ENCODE measurements at places on chromosomes 16 and 17.

GRCh38 chr17:27360507-27360906 is 66.6 kb downstream of the WSB1 start:
- H3K36me3 ChIP-seq, result no peaks in the 10 kb centered on the region
- no peaks in the 10 kb centered on the region for H3K4me1 ChIP-seq
- DNase-seq, result no peak
- H3K27ac ChIP-seq, result no peak overlapping the region
- H3K4me3 ChIP-seq, result no peak overlapping the region
- H3K27me3 ChIP-seq, result no peaks in the 10 kb centered on the region

DNA sequence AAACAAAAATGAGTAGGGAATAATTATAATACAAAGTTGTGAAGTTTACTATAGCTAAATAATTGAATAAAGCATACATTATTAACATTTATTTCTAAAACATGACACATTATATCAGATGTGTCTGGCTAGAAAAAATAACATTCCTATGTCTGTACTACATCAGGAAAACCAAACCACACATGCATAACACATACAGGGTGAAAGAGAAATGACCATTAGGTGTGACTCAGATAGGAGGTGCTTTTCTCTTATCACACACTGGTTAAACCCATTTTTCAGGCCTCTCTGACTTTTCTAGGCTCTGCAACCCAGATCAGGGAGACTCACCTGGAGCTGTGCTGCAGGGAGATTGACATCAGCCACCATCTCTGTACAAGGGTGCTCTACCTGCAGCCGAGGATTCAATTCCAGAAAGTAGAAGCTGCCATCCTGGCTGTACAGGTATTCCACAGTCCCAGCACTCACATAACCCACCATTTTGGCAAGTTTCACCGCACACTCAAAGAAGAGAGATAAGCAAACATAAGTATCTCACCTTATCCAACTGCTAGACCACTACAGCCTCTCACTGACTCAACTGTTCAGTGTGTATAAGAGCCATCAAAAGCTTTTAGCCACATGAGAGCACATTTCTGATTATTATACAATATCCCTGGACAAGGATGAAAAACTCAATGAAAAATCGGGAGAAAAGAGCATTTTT is 116.6 kb upstream of the C17orf78 start:
- H3K4me1 ChIP-seq, result no peaks in the 10 kb centered on the region
- no peaks in the 10 kb centered on the region for H3K27me3 ChIP-seq
- H3K4me3 ChIP-seq, result no peak overlapping the region
- no peak for DNase-seq
- no peak overlapping the region for H3K27ac ChIP-seq

GRCh38 chr16:55842369-55843104 is 9.6 kb upstream of the CES1 start:
- H3K27me3 ChIP-seq, result no peaks in the 10 kb centered on the region
- peak; percentile 61 for DNase-seq
- H3K4me1 ChIP-seq, result no peaks in the 10 kb centered on the region
- H3K4me3 ChIP-seq, result no peak overlapping the region
- no peaks in the 10 kb centered on the region for H3K36me3 ChIP-seq
- H3K27ac ChIP-seq, result no peak overlapping the region

DNA sequence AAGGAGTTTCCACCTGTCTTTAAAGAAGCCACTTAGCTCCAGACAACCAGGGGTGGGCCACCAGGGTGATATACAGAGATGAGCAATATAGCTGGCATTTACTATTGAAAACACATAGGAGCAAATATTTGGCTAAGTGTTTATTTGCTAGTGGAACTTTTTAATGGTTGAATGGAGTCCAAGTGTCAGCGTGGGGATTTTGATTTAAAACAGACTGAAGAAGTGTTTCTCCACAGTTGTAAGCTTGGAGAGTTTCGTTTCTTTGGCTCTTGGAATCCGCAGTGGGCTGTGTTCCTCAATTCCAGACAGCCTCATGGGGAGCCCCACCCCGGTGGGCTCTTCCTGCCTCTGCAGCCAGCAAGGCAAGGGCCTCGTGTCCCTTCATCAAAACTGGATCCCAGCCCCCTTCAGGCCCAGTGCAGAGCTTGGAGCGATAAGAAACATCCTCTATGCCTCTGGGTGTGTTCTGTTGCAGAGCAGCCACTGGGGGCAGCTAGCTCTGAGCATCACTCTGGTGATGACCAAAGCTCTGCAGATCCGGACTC is 36.1 kb downstream of the NOG start:
- DNase-seq, result peak; percentile 87
- no peaks in the 10 kb centered on the region for H3K4me1 ChIP-seq
- H3K27ac ChIP-seq, result no peak overlapping the region
- no peak overlapping the region for H3K4me3 ChIP-seq
- no peaks in the 10 kb centered on the region for H3K27me3 ChIP-seq

GRCh38 chr16:66849021-66849420 is 4.8 kb downstream of the CA7 start:
- no peaks in the 10 kb centered on the region for H3K36me3 ChIP-seq
- no peak overlapping the region for H3K27ac ChIP-seq
- peaks cover 18% of the 10 kb centered on the region for H3K27me3 ChIP-seq
- H3K4me1 ChIP-seq, result no peaks in the 10 kb centered on the region
- DNase-seq, result no peak
- H3K4me3 ChIP-seq, result no peak overlapping the region

DNA sequence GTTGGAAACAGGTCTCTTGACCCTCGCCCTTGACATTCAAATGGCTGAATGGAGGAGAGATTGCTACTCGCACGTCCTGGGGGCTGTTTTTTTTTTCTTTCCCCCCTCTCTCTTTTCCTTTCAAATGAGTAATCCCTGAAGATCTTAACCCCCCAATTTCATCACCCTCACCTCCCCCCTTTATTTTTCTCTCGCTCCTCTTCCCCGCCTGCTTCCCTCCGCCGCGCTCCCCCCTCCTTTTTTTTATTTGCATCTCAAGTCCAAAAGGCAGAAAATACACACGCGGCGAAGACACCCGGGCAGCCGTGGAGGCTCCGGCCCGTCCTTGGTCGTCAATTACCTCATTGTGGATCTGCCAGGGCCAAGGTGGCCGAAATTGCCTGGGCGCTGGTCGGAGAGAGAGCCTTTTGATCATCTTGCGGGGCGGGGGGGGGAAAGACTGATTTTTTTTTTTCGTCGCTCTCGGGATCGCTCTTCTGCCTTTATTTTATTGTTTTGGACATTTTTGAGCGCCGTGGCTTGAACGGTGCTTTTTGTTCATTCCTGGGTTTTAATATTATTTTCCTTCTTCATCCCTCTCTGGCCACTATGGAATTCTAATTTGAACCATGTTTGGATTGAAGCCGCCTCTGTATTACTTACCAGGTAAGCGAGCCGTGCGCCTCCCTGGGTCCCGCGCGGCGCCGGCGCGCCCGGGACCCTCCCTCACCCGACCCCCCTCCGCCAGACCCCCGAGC is 57.2 kb upstream of the GSE1 start:
- no peaks in the 10 kb centered on the region for H3K27me3 ChIP-seq
- H3K27ac ChIP-seq, result peak overlapping the region; percentile 86
- peak overlapping the region; percentile 75 for H3K4me3 ChIP-seq
- no peaks in the 10 kb centered on the region for H3K36me3 ChIP-seq
- DNase-seq, result no peak

- H3K36me3 ChIP-seq, result peaks cover 2% of the 10 kb centered on the region
- no peaks in the 10 kb centered on the region for H3K27me3 ChIP-seq
- DNase-seq, result no peak
- H3K4me3 ChIP-seq, result no peak overlapping the region
Observed at GRCh38 chr16:30004811-30005242, 6.0 kb downstream of the DOC2A start.

- H3K27ac ChIP-seq, result no peak overlapping the region
- no peak overlapping the region for H3K4me3 ChIP-seq
- H3K36me3 ChIP-seq, result peaks cover 14% of the 10 kb centered on the region
- H3K4me1 ChIP-seq, result peaks cover 8% of the 10 kb centered on the region
- DNase-seq, result no peak
Observed at GRCh38 chr16:46970089-46970488, 3.4 kb downstream of the DNAJA2 start.

- no peak for DNase-seq
- H3K27ac ChIP-seq, result no peak overlapping the region
- peaks cover 2% of the 10 kb centered on the region for H3K4me1 ChIP-seq
- peaks cover 2% of the 10 kb centered on the region for H3K36me3 ChIP-seq
- H3K4me3 ChIP-seq, result no peak overlapping the region
Observed at GRCh38 chr17:42525221-42525620, 10.8 kb upstream of the NAGLU start.

DNA sequence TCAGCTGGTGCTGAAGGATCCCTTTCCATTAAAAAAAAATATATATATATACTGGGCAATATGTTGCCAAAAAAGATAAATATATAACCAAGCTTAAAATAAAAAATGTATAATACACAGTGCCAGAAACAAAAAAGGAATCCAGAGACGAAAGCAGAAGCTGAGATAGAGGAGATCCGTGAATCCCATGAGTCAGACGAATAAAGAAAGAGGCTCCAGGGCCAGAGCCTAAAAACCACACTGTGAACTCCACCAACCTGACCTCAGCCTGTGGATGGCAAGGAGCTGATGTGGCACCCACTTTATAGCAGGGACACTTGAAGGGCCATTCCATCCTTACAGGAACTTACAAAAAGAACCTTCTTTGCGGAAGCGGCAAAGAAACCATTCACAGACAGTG is 34.8 kb downstream of the PITPNM3 start:
- no peaks in the 10 kb centered on the region for H3K4me1 ChIP-seq
- no peak overlapping the region for H3K27ac ChIP-seq
- no peaks in the 10 kb centered on the region for H3K27me3 ChIP-seq
- no peak overlapping the region for H3K4me3 ChIP-seq

- H3K27me3 ChIP-seq, result no peaks in the 10 kb centered on the region
- H3K4me1 ChIP-seq, result no peaks in the 10 kb centered on the region
Observed at GRCh38 chr16:87784812-87785211, 19.0 kb upstream of the KLHDC4 start.

DNA sequence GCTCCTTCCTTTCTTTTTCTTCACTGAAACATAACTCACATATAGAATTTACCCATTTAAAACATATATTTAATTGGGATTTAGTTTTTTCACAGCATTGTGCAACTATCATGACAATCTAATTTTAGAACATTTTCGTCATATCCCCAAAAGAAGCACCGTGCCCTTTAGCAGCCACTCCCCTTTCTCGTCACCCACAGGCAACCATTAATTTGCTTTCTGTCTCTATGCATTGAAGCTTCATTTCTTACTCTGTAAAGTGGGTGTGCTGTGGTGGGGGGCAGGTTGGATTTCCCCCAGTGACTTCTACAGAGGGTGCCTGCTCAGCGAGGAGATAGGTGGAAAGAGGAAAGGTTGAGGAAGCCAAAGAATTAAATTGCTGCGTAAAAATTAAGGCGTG is 35.8 kb downstream of the MRC2 start:
- no peak overlapping the region for H3K27ac ChIP-seq
- no peaks in the 10 kb centered on the region for H3K27me3 ChIP-seq
- no peak overlapping the region for H3K4me3 ChIP-seq
- no peaks in the 10 kb centered on the region for H3K4me1 ChIP-seq

- peak overlapping the region; percentile 86 for H3K4me3 ChIP-seq
- no peak for DNase-seq
- peaks cover 2% of the 10 kb centered on the region for H3K4me1 ChIP-seq
Observed at GRCh38 chr16:84503751-84504395, 586 bp downstream of the MEAK7 start.

DNA sequence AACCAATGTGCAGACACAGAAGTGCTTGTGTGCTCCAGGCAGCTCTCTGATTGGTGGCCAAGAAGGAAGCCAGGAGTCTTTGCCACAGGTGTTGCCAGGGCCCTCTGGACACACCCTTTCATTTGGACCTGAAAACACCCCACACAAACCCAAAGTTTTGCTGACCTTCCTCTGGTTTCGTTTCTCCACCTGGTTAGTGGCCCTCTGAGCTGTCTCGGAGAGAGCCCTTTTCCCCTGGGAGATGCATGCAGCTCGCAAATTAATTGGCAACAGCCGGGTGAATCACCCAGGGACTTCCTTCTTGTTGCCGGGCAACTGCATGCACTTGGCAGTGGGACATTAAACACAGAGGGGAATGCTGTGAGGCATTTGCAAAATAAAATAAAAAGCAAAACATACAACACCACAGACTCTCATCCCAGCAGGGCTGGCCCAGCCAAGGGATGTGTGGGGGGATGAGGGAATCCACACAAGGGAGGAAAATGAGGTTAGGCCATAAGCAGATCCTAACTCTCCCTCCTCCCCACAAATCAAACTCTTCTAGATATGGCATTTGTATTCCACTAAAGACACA is 286.6 kb downstream of the SOX9 start:
- H3K27ac ChIP-seq, result no peak overlapping the region
- H3K4me3 ChIP-seq, result no peak overlapping the region
- H3K27me3 ChIP-seq, result no peaks in the 10 kb centered on the region
- no peaks in the 10 kb centered on the region for H3K36me3 ChIP-seq
- H3K4me1 ChIP-seq, result peaks cover 2% of the 10 kb centered on the region
- DNase-seq, result peak; percentile 80

- DNase-seq, result no peak
- H3K36me3 ChIP-seq, result no peaks in the 10 kb centered on the region
- H3K4me1 ChIP-seq, result peaks cover 3% of the 10 kb centered on the region
Observed at GRCh38 chr16:9837481-9837880, 344.7 kb downstream of the GRIN2A start.

DNA sequence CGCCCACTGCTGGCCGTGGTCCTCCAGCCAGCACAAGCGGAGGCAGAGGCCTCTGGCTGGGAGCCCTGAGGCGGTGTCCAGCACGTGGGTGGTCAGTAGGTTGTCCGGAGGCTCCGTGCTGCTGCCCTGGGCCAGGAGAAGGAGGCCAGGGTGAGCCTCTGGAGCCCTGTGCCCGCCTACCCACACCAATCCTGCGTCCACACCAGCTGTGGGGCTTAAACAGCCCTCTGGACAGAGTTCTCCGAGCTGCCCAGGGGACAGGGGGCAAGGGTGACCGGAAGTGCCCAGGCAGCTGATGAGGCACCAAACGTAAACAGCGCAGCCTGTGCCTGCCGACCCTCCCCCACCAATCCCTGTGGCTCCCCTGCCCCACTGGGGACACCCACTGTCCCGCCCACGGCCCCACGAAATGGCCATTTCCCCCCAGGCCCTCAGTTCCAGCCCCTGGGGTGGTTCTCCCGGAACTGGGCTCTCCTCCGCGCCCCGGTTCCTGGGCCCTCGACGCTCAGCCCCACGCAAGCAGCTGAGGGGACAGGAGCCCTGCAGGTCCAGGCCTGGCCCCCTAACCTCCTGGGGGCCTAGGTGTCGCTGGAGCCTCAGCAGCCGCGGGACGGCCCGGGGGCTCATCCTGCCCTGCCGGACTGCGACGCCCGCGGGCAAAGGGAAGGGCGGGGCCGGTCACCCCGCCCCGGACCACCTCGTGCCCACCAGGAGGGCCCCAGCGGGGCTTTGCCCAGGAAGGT is 27.9 kb upstream of the DBNDD1 start:
- H3K27ac ChIP-seq, result no peak overlapping the region
- no peaks in the 10 kb centered on the region for H3K4me1 ChIP-seq
- H3K27me3 ChIP-seq, result no peaks in the 10 kb centered on the region

Data from mesendoderm (in vitro differentiated cells).